ENCODE measurements at places on chromosomes 11 and 22.

- no peak for DNase-seq
These were observed 8.6 kb downstream of the PPP6R3 start for GRCh38 chr11:68469122-68469521.

- DNase-seq, result no peak
These were observed 11.6 kb downstream of the ATXN10 start for GRCh38 chr22:45683248-45683647.

GRCh38 chr22:31588970-31589675 is 72.9 kb downstream of the PISD start:
- DNase-seq, result no peak

DNA sequence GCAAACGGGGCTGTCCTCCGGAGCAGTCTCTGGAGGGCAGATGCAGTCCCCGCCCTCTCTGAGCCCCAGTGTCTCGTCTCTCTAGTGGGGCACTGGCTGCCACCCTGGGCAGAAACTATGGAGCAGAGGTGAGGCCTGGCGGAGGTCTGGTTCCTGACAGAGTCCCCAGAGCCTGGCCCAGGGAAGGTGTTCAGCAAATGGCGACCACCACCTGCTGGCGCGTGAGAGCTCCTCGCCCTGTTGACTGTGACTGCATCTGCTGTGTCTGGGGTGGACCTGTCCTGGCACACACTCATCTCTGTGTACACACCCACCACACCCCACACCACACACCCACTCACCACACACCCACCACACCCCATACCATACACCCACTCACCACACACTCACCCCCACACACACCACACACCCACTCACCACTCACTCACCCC is 18.3 kb upstream of the TTLL12 start:
- no peak for DNase-seq

GRCh38 chr22:49936018-49936972 is 17.9 kb downstream of the CRELD2 start:
- peak; percentile 98 for DNase-seq

Measured in activated T-cell treated with anti-CD3 and anti-CD28 coated beads, Interleukin-2, amount 50 U/mL, for 24 hours (primary cell).